ENCODE measurements at places on chromosomes 12 and 14.
A peak's percentile ranks its signal among the peaks of the same experiment; 100 is the strongest.

GRCh38 chr14:26984311-26985177 lies 386.7 kb upstream of the NOVA1 start:
- peak; percentile 37 for DNase-seq

DNA sequence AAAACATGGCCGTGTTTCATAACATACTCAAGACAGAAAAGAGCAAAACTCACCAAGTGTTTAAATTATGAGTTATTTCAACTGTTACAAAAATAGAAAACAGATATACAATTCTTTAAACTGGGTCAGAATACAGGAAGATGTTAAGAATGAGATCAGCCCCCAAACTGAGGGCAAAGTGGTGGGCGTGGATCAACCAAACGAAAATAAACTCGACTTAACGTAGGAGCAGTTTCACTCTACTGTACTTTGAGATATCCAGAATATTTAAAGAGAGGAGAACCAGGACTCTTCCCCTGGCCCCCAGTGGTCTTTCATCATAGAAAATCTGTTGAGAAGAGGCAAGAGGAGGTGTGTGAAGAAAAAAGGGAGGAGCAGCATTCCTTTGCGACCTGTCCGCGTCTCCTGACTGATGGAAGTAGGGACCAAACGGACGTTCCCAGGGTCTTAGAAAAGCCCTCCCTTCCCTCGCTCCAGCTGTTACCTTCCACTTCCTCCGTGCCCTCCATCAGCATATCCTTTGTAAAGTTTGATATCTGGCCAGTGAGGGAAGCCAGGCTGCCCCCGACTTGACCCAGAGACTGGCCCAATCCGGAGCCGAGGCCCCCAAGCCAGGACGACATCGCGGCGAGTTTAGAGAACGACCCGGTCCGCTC lies 668 bp downstream of the TRIP11 start:
- peak; percentile 15 for DNase-seq

GRCh38 chr12:14239350-14239934 lies 126.0 kb upstream of the ATF7IP start:
- no peak for DNase-seq

- DNase-seq: no peak
Measured at GRCh38 chr12:107145397-107145796, 52.0 kb upstream of the CRY1 start.

DNA sequence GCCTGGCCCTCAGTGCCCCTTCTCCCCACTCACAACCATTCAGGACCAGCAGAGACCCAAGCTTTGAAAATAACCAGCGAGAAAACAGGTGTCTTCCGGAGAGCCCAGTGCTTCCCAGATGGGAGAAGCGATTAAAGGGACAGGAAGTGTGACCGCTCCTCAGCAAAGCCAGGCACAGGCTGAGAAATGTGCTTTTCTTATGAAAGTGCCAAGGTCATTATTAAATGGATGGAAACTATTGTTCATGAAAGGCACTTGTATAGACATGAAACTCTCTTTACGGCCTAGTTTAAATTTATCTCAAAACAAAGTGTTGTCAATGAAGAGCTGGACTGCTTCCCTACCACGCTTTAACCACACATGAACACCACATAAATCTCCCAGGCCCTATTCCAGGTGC lies 210.4 kb downstream of the SPTSSA start:
- DNase-seq: no peak

- DNase-seq: no peak
Measured at GRCh38 chr12:92259696-92260251, 114.1 kb upstream of the BTG1 start.

GRCh38 chr12:106135075-106135474 lies 3.7 kb downstream of the NUAK1 start:
- DNase-seq: no peak

DNA sequence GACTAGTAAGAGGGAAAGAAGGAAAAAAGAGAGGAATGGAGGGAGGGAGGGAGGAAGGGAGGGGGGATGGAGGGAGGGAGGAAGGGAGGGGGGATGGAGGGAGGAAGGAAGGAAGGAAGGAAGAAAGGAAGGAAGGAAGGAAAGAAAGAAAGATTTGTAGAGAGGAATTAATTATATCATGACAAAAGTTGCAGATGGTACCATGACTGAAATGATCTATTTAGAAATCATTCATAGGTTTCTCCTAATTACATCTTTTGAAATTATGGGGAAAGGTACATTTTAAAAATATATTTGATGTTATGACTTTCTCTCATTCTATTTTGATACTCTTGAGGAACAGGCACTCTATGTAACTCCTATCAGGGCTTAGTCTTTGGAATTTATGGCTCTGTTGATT lies 236.2 kb upstream of the BTG1 start:
- no peak for DNase-seq

DNA sequence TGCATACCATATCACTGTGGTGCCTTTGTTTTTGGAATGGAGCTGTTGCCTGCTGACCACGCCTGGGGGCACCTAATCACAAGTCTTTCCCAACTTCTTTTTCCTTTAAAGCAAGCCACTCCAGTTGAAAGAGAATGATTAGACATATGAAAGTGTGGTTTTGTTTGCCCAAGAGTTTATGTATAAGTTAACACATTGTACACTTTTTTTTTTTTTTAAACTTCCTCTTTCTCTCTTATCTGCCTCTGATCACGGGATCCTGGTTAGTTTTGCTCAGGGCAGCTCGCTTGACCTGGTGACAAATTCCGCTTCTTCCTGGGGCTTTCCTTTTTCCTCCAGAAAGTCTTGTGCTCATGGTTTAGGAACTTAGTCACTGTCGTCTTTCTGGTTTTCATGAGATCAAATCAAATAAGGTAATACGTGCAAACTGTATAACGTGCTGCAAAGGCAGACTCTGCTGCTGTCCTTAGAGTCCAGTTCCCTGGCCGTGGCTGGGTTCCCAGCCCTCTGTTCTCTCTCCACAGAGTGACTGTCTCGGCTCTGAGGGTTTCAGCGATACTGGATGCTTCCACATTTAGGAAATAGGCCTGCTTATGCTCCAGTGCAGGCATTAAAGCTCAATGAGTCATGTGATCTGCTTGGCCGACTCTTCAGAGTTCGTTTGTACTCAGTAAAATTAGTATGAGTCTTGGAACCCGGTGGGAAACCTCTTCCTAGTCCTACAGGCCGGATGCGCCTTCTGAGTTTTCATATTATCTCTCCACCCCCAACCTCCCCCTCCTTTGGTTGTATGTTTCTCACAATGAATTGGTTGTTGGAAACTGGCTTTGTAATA lies 15.2 kb downstream of the RASSF3 start:
- DNase-seq: no peak

DNA sequence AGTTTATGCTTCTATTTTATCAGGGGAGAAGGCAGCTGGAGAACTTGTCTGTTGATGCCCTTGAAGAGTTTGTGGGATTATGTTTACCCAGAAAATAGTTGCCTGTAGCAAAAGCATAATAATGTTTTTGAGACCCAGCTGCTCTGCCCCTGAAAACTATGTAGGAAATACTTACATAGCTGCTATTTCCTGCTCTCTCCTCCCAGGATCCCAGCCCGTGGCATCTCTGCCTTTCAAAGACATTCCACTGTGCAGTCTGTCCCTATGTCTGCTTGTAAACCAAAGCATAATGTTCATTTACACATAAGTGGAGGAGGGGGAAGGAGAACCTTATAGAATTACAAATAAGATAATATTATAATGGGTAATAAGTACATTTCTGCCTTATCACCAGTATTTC lies 198.7 kb downstream of the SYT1 start:
- no peak for DNase-seq

- DNase-seq: no peak
Measured at GRCh38 chr12:64730588-64730969, 28.6 kb downstream of the GNS start.

GRCh38 chr12:86748894-86749293 lies 492.7 kb upstream of the MGAT4C start:
- DNase-seq: no peak

DNA sequence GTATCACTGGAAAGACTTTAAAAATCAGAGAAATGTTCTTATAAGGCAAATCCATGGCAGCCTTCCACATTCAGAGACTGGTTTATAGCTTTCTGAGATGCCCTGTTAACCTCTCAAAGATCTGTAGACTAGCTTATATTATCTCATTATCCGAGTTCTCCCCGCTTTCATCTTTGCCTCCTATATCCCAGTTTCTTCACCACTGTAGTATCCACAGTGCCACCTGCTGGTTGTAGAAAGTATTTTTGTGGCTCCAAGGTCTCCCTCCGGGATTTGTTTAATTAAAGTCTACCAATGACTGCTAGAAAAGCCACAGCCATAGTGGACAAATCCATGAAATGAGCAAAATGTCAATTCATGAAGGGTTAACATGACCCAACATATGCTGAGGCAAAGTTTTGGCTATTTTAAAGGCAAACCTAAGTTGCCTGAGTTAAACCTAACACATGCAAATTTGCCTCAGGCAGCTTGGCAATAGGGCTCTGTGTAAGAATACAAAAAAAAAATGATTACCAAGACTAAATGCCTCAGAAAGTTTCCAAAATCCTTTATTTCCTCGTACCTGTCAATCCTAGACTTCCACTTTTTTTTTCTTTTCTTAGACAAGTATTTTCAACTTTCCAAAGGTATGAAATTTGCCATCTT lies 218.8 kb upstream of the BMP4 start:
- peak; percentile 56 for DNase-seq
